ENCODE measurements at places on chromosomes 1 and 21. TPM values are rescaled to one million over a fixed set of nuclear protein-coding genes. Genes with fewer than 3 reads are reported as not detected.

Gene TENT5C
- 13.1 TPM for total RNA-seq

Gene DLGAP3
- 0.83 TPM for total RNA-seq

Gene CLCNKA
- total RNA-seq: not detected

Gene TFF3
- total RNA-seq: not detected

Gene ECM1
- 0.74 TPM for total RNA-seq

Gene PARS2
- 6.7 TPM for total RNA-seq

Gene OR2AK2
- total RNA-seq: not detected

Gene CFAP141
- total RNA-seq: not detected

Gene CFAP107
- total RNA-seq: not detected

Gene EFNA1
- total RNA-seq: 0.60 TPM

Gene PLEKHN1
- 1.0 TPM for total RNA-seq

Gene LIN28A
- not detected for total RNA-seq

Gene REN
- not detected for total RNA-seq

Gene TMEM200B
- 1.1 TPM for total RNA-seq

Gene MCOLN2
- total RNA-seq: 15.7 TPM

Gene EVA1C
- 11.1 TPM for total RNA-seq

Gene CELA2A
- not detected for total RNA-seq

Gene MIXL1
- total RNA-seq: 0.16 TPM

Gene WRAP73
- 35.4 TPM for total RNA-seq

Gene SH2D1B
- total RNA-seq: not detected

Gene SPRR1B
- total RNA-seq: not detected

Gene KLHDC7A
- not detected for total RNA-seq

Gene SLC44A5
- total RNA-seq: 0.11 TPM

Gene ITLN2
- not detected for total RNA-seq

Gene HENMT1
- total RNA-seq: 25.3 TPM

Gene CRNN
- not detected for total RNA-seq

Gene TMEM52
- total RNA-seq: 2.1 TPM

Gene AGT
- not detected for total RNA-seq

Gene C1orf210
- total RNA-seq: not detected
